ENCODE measurements at places on chromosomes 16 and 17. TPM values are rescaled to one million over a fixed set of nuclear protein-coding genes. Genes with fewer than 3 reads are reported as not detected.
A peak's percentile ranks its signal among the peaks of the same experiment; 100 is the strongest.

DNA sequence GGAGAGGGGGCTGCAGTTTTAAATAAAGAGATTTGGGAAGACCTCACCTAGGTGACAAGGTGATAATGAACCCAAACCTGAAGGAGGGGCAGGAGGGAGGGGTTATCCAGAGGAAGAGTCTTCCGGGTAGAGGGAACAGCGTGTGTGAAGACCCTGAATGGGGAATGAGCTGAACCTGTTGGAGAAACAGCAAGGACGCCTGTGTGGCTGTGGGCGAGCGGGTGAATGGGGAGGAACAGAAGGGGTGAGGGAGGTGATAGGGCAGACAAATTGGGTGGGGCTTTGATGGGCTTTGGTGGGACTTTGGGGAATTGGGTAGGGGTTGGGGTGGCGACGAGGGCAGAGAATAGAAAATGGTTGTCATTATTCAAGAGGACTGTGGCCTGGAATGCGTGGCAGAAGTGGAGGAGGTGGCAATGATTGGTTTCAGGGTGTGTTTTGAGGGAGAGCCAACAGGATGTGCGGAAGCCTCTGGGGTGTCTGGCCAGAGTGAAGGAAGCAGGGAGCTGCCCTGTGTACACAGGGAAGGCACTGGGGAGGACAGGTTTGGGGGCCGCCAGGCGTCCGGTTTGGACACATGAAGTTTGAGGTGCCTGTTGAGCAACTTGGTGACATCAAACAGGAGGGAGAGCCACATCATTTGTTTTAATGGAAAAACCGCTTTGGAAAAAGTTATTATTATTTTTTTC, 48.7 kb downstream of the NKD1 start:
- H3K4me3 ChIP-seq = no peak overlapping the region
- no peak overlapping the region for H3K27ac ChIP-seq
- DNase-seq = no peak
- no peaks in the 10 kb centered on the region for H3K4me1 ChIP-seq
- no peaks in the 10 kb centered on the region for H3K36me3 ChIP-seq

Gene DNASE1L2
- total RNA-seq = 0.59 TPM

- H3K4me3 ChIP-seq = no peak overlapping the region
- H3K27ac ChIP-seq = no peak overlapping the region
- H3K36me3 ChIP-seq = no peaks in the 10 kb centered on the region
- no peaks in the 10 kb centered on the region for H3K27me3 ChIP-seq
- H3K4me1 ChIP-seq = no peaks in the 10 kb centered on the region
Measured at GRCh38 chr16:10300905-10301304, 85.0 kb upstream of the ATF7IP2 start.

Gene OTOP2
- not detected for total RNA-seq

GRCh38 chr16:80015566-80015965, 415.0 kb upstream of the MAF start:
- no peaks in the 10 kb centered on the region for H3K4me1 ChIP-seq
- H3K27ac ChIP-seq = no peak overlapping the region
- H3K27me3 ChIP-seq = no peaks in the 10 kb centered on the region

DNA sequence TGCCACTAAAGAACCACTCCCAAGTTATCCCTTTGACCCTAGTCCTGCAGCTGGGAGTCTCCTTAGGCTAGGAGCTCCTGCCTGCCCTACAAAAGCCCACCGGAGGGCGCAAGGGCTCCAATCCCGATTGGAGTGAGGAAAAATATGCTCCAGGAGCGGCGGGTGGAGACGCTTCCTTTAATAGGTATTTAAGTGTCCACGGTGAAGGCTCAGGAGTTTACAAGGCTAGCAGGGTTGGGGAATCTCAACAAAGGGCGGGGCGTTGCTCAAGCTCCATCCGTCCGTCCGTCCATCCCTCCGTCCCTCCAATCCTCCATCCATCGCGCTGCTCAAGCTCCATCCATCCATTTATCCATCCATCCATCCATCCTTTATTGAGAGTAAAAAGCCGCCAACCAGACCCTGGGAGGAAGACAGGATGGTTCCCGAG, 556 bp upstream of the SPNS1 start:
- H3K36me3 ChIP-seq = no peaks in the 10 kb centered on the region
- H3K4me3 ChIP-seq = peak overlapping the region; percentile 94
- no peaks in the 10 kb centered on the region for H3K27me3 ChIP-seq

Gene CCL7
- not detected for total RNA-seq

- no peak for DNase-seq
- no peak overlapping the region for H3K27ac ChIP-seq
- H3K4me3 ChIP-seq = no peak overlapping the region
- no peaks in the 10 kb centered on the region for H3K4me1 ChIP-seq
- no peaks in the 10 kb centered on the region for H3K36me3 ChIP-seq
Measured at GRCh38 chr16:77885571-77886295, 97.4 kb downstream of the VAT1L start.

DNA sequence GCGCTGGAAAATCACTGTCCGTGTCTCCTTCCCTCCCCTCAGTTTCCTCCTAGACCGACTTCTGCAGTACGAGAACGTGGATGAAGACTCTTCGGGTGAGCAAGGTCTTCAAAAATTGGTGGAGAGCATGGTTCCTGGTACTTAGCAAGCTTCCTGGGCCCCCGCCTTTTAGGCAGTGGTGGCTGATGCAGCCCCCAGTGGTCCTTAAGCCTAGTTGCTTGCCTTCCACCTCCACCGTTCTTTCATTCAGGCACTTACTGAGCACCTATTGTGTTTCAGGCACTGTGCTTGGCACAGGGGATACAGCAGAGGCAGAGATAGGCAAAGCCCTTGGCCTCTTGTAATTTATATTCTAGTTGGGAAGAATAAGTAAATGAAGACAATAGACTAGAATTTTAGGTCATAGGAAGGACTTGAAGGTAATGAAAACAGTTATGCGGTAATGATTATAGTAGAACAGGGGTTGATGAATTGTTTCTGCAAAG, 767 bp downstream of the INO80E start:
- H3K4me1 ChIP-seq = peaks cover 10% of the 10 kb centered on the region
- H3K27ac ChIP-seq = peak overlapping the region; percentile 96
- H3K36me3 ChIP-seq = no peaks in the 10 kb centered on the region
- H3K4me3 ChIP-seq = peak overlapping the region; percentile 84
- no peak for DNase-seq

Gene CD300H
- not detected for total RNA-seq

Gene ITGAX
- 16.8 TPM for total RNA-seq

DNA sequence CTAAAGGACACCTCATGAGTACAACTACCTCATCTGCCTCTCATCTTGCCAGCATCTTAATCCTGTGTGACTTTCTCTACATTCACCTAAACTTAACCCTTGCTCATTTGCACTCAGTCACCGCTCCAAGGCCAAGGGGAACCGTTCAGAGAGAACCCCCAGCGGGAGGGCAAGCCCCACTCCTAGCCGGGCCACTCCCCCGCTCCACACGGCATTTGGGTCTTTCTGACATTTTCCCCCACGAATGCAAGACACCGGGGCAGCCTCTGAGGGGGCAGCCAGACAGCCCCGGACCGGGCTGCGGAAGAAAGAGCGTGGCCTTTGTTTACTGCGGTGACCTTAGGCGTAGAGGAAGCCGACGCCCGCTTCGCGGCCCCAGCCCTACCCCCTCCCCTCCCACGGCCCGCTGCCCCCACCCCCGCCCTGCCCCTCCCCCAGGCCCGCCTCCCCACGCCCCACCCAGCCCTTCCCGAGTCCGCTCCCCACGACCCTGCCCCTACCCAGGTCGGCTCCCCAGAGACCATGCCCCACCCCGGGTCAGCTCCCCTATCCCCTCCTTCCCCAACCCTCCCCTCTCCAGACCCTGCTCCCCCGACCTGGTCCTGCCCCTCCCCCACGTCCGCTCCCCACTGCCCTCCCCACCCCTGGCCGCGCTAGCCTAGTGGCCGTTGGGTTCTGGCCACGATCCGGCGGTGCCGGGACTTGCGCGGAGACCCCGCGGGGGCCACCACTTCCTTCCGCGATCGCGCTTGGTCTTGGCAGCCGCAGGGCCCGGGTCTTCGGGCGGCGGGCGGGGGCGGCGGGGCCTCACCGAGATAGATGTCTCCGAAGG, 789 bp downstream of the CSNK1D start:
- H3K27me3 ChIP-seq = no peaks in the 10 kb centered on the region
- no peaks in the 10 kb centered on the region for H3K36me3 ChIP-seq
- peaks cover 13% of the 10 kb centered on the region for H3K4me1 ChIP-seq
- peak overlapping the region; percentile 100 for H3K27ac ChIP-seq
- no peak for DNase-seq
- peak overlapping the region; percentile 97 for H3K4me3 ChIP-seq

Gene SMPD3
- 15.4 TPM for total RNA-seq

DNA sequence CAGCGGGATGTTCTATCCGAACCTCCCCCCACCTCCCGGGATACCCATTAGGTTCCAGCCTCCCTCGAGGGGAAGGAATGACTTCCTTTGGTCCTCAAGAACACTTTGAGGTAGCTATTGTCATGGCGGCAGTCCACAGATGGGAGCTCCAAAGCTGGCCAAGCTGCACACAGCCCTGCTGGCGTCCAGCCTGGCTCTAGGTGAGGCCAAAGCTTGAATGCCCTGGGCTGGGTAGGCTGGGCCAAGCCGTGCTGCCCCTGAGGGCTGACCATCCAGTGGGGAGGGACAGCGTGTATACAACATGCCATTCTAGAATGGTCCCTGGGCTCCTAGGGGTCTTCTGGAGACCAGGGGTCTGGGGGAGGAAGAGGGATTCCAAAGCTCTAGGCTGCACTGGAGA, 43.5 kb downstream of the PEMT start:
- H3K27me3 ChIP-seq = no peaks in the 10 kb centered on the region
- no peaks in the 10 kb centered on the region for H3K4me1 ChIP-seq
- H3K27ac ChIP-seq = no peak overlapping the region
- no peak overlapping the region for H3K4me3 ChIP-seq
- no peak for DNase-seq

DNA sequence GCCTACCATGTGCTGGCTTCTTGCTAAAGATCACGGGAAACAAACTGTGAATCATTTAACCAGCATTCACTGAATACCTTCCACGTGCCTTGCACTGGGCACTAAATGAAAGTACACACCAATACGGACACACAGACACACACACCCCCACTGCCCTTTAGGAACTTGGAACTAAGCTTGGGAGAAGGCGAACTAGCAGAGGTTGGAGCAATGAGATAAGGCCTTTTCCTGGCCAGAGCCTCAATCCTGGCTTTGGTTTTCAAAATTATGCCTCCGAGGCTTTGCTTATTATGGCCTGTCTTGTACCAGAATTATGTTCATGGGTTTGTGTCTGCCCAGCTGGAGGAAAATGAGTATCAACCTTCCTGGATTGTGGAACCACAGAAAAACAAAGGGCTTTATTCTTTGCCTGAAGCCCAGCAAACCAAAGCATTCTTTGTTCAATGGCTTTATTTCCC, 32.3 kb downstream of the CPPED1 start:
- DNase-seq = no peak
- H3K27me3 ChIP-seq = no peaks in the 10 kb centered on the region
- no peaks in the 10 kb centered on the region for H3K36me3 ChIP-seq

Gene TMEM88
- 21.0 TPM for total RNA-seq

DNA sequence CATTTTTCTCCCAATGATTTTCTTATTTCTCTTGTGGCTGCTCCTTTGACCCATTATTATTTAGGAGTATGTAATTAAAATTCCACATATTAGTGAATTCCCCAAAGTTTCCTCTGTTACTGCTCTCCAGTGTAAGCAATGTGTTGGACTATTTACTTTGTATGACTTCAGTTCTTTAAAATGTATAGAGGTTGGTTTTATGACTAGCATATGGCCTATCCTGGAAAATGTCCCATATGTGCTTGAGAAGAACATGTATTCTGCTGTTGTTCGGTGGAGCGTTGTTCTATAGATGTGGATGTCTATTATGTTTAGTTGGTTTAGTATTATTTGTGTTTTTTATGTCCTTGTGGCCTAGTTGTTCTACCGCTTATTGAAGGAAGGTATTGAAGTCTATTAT, 6.0 kb upstream of the NT5M start:
- H3K36me3 ChIP-seq = no peaks in the 10 kb centered on the region
- no peaks in the 10 kb centered on the region for H3K4me1 ChIP-seq
- no peak overlapping the region for H3K4me3 ChIP-seq

DNA sequence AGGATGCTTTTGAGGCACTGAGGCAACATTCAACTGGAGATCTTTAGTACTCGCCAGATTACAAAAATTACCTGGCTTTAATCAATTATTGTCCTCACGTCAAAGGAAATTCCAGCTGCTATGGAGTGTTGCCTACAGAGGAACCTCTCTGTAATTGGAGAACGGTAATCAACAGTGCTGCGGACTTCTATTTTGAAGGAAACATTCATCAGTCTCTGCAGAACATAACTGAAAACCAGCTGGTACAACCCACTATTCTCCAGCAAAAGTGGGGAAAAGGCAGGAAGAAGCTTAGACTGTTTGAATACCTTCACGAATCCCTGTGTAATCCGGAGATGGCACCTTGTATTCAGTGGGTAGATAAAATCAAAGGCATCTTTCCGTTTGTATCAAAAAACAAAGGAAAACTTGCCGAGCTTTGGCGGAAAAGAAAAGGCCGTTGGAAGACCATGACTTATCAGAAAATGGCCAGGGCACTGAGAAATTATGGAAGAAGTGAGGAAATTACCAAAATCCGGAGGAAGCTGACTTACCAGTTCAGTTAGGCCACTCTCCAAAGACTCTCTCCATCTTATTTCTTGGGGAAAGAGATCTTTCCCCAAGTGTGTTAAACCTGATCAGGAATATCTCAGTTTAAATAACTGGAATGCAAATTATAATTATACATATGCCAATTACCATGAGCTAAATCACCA, 3.0 kb downstream of the SLC35G3 start:
- no peaks in the 10 kb centered on the region for H3K4me1 ChIP-seq
- H3K36me3 ChIP-seq = no peaks in the 10 kb centered on the region

Gene FOXF1
- total RNA-seq = 0.15 TPM

Gene CDRT15L2
- not detected for total RNA-seq

- H3K4me1 ChIP-seq = no peaks in the 10 kb centered on the region
- H3K27ac ChIP-seq = peak overlapping the region; percentile 46
- H3K4me3 ChIP-seq = no peak overlapping the region
- no peak for DNase-seq
- H3K36me3 ChIP-seq = no peaks in the 10 kb centered on the region
Measured at GRCh38 chr16:82331974-82332750, 162.1 kb upstream of the MPHOSPH6 start.

DNA sequence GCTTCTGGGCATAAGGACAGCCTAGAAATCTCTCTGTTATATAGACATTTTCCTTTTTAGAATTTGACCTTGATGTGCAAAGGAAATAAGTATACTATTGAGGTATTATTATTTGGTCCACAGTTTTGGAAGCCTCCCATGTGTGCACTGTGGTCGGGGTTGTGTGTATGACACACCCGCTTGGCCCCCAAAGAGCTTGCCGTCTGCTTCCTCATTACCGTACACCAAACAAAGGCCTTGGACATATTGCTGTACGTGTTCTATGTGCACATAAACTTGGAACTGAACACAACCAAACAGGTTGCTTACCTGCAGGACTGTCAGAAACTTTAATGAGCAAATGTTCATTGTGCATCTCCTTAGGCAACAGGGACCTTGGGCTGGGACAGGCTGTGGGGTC, 38.2 kb downstream of the METRNL start:
- no peak overlapping the region for H3K27ac ChIP-seq
- no peaks in the 10 kb centered on the region for H3K36me3 ChIP-seq
- H3K4me1 ChIP-seq = no peaks in the 10 kb centered on the region
- H3K4me3 ChIP-seq = no peak overlapping the region
